Posterior vena cava (tissue), 2 donors: ENCODE measurements at places on chromosomes 5 and 9.
A peak's percentile ranks its signal among the peaks of the same experiment; 100 is the strongest.

GRCh38 chr5:149141224-149141956 is at the start of gene ABLIM3:
Gene ABLIM3 (plus strand): TSS chr5:149141493. CDS start chr5:149142096, 603 bp downstream.
- DNase-seq = peak; percentile 92

DNA sequence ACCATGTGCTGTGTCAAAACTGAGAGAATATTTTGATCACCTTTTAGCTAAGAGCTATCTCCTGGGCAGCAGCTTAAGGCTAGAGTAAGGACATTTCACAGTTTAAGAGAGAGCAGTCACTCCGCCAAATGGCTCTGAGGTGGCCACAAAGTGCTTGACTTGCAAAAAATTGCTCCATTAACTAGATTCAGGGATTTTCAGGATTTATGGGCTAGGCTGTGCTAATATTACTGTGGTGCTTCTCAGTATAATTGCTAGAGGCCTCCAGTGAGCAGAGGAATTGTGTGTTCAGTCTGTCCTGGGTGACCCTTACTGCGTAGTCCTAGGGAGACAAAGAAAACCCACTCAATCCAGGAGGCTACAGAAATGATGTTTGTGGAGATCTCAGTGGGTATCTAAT is 65.2 kb downstream of the PALM2AKAP2 start:
- DNase-seq = no peak

DNA sequence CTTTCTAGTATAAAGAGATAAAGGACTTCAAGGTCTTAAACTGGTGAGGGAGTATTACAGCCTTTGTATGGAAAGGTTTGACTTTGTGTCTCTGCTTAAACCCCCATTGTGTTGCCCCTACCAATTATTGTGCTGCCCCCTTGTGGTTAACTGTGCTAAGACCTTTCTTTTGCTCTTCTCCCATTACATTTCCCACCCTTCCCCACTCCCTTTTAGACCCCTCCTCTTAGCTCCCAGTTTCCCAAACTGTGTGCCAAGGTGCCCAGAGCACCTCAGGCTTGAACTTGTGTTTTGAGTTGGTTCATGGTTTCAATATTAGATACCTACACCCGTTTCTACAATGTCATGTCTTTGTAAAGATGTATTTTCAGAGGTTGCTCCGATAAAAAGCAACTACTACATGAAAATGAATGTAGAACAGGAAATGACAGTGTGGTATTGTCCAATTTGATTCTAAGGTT is 2.9 kb downstream of the JAK2 start:
- DNase-seq = no peak

DNA sequence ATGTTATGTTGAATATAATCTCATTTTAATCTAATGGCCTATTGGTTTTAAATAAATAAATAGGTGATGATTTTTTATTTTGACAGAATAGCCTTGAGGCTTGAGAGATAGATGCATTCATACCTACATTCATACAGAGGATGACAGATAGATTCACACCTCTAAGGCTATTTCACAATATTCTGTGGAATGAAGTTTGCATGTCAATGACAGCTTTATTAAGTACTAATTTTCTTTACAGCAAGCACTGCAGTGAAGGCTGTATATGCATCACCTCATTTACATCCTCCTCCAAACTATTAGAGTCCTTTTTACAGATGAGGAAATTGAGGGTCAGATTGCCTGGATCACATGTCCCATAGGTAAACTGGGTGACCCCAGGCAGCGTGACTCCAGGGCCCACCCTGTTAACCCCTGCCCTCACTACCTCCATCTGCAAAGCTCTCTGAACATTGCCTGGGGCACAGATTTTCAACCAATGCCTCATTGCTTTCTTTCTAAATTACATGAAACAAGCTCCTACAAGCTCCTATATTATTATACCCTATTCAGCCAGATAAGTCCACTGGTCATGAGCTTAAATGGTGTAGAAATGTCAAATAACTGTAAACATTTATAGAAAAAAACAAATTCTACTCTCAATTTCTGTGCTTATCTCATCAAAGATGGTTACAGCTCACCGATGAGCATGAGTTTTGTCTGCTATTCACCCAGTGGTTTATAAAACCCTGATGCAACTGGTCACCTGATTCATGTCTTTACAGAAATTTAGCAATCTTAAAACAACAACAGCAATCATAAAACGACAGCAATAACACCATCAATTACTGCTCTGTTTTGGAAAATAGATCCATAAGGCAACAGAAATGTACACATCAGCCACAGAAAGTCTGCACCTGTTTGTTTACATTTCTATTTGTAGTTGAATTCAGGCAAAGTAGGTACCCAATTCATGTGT is 338.0 kb downstream of the NSG2 start:
- no peak for DNase-seq

DNA sequence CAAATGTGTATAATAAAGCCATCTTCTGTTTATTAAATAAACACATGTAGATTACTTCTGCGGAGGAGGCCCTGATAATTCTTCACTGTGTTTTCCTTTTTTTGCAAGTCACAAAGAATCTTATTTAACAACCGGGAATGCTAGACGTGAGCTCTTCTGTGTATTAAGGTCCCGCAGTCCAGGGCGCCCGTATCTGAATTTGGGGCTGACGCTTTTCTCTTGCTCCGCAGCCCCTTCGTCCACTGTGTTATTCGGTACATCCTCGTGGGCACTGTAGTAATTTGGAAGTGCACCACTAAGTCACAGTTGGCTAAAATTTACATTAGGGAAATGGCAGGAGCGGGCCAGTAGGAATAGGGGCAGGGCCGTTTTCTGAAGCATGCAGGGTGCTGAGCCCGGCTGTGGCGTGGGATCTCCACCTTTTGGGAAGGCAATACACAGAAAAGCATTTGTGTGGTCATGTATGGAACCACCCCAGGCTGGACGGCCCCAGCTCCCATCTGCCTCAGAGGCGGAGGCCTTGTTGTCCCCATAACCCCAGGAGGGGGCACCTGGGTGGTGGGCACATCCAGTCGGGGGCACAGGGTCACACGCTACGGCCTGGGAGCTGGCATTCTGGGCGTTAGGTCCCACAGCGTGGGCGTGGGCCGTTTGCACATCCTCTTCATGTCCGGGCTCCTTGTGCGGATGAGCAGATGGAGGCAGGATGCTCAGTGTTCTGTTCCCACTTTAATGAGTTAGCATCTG is 258.7 kb upstream of the IRX4 start:
- DNase-seq = peak; percentile 79

DNA sequence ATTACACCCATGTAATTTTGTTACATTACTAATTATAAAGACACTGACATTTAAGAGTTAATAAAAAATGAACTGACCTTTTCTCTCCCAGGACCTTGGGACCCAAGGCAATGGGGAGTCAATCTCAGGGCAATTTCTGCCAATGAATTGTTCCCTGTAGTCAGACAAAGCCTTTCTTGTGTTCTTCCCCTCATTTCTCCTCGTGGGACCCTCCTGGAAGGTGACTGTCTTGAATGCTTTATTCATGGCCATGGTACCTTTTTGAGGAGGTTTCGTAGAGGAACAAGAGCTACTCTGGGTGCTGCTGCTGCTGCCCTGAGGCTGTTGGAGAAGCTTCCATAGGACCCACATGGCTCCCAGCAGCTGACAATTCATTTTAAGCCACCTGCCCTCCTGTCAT is 190.3 kb downstream of the SNX18 start:
- no peak for DNase-seq

DNA sequence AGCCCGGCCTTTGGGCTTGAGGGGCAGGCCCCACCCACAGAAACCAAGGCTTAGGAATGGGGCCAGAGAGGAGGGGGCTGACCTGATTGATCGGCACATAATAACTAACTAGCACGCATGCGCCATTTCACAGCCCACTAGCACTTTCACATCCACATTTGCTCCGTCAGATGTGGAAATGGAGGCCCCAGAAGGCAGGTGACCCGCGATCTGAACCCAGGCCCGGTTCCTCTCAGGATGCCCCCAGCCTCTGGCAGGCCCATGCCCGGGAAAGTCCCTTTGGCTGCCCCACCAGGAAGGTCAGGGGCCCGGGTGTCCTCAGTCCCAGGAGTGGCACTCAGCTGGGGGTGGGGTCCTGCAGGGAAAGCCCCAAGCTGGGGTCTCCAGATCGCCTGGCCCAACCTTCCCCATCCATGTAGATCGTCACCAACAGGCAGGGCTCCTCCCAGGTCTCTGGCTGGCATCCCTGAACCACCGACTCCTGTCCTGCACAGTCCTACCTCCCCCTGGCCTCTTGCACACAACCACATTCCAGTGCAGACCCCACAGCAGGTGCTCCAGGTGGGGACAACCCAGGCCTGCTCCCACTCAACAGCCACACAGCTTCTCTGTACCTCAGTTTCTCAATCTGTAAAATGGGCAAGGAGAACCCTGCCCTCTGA is 46.7 kb downstream of the VAV2 start:
- peak; percentile 76 for DNase-seq

- no peak for DNase-seq
These were observed 75.5 kb downstream of the UNC13B start for GRCh38 chr9:35237311-35237710.

DNA sequence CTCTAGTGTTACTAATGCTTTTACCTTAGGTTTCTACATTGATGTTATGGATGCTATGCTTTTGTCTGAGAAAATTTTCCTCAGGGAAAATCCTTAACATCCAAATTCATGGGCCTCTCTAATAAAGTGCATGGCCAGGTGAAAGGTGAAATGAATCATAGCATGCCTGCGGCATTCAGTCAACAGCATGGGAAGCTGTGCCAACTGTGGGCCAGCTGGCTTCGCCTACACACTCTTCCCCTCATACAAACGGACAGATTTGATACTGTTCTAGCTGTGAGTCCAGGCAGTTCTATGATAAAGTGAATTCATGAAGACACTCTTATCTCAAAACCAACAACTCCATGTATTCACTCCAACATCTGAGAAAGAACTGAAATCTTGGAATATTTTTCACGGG is 374.1 kb downstream of the PLK2 start:
- DNase-seq = no peak

DNA sequence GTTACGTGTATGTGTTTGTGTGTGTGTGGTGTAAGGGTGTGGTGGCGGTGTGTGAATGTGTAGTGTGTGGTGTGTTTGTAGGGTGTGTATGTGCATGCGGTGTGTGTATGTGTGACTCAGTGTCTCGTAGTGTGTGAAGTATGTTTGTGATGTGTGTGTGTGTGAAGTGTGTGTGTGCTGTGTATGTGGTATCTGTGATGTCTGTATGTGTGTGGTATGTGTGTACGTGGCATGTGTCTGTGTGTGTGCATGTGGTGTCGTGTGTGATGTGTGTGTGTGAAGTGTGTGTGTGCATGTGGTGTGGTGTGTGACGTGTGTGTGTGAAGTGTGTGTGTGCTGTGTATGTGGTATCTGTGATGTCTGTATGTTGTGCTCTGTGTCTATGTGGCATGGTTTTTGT is 339.4 kb downstream of the MTRR start:
- no peak for DNase-seq

- DNase-seq = no peak
These were observed 147.9 kb downstream of the C5orf15 start for GRCh38 chr5:133820507-133820906.

DNA sequence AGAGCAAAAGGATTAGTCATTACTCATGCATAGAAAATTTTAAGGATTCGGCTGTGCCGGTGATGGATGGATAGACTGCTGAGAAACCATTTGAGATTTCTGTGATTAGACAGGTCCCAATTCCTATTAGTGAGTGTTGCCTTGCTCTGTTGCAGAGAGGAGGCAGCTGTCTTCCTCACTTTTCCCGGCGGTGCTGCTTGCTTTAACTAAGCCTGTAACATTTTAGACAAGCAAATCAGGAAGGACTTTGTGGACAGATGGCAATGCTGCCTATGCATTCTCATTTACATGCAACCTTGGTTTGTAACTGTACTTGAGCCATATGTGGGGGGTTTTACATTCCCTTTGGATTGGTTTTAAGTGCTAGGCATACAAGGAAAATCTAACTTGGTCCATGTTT is 1176.3 kb downstream of the CDH18 start:
- DNase-seq = no peak

DNA sequence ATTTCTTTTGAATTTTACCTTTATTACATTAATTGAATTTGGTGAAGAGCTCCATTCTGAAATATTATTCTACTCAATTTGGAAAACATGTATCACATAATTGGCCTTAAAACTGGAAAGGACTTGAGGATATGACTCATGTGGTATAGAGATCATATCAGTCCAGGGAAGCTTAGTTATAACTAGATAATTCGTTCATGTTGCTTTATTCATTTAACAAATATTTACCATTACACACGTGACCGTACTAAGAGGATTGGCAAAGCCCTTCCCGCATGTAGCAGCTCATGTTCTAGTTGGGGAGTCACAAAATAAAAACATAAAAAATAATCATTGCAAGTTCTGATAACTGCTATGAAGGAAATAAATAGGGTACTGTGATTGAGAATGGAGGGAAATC is 1816.5 kb downstream of the MAT2B start:
- no peak for DNase-seq

DNA sequence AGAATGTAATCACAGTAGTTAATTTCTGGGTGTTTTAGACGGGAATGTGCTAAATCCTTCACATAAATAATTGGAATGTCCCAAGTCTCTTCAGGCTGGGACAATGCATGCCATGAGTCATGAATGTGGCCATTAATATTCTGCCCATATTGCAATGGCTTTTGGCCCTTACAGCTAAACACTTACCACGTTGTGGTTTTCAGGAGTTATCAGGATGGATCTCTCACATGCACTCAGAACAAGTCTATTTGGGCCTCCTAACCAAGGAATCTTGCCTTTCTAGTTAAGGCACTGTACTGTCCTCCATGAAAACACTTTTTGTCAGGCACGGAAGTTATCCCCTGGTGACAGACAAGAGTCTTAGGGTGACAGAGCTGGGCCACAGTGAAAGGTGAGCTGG is 32.7 kb downstream of the PKD2L2 start:
- DNase-seq = no peak

GRCh38 chr5:14574891-14575508 is 6.6 kb upstream of the OTULINL start:
- no peak for DNase-seq

GRCh38 chr9:108467653-108468324 is 388.0 kb downstream of the ACTL7B start:
- no peak for DNase-seq

DNA sequence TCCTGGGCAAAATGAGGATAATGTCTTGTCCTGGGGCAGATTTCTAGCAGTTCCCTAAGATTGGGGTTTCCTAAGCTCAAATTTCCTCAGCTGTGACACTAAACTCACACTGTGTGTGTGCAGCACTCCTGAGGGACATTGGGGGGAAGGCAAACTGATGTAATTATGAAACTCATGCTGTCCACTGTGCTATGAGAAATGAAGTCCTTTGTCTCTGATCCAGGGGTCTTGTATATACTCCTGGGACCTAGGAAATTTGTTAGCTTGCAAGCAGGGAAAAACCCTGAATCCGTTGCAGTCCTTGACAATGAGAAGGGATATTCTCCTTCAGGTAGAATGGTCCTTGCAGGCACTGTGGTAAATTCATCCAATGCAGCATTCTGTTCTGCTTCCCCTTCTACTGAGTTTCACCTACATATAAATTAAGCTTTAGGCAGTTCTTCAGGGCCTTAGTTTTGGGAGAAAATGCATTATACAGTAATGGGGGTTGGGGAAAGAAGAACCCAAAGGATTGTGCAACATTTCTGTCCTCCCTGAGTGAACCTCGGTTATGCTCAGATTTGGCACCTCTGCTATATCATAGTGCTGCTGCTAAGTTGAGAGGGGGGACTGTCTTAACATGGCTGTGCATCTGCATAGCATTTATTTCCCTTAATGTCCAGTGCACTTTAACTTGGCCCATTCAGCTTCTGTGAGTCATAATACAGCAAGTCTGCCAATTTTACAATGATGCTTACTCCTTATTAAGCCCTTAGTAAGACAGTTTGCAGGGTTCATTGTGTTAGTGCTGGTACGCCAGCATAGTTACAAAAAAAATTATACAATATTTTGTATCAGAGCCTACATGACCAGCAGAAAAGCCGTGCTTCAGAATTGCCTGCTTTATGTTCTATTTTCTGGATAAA is 80.2 kb downstream of the PJA2 start:
- no peak for DNase-seq
